ENCODE measurements at places on chromosomes 2 and 18. TPM values are rescaled to one million over a fixed set of nuclear protein-coding genes. Genes with fewer than 3 reads are reported as not detected.

Gene TDRD15
- total RNA-seq: not detected

Gene SP140
- total RNA-seq: 0.47 TPM

Gene CEBPZOS
- 60.4 TPM for total RNA-seq

Gene MEIS1
- total RNA-seq: 40.8 TPM

Gene EPHA4
- total RNA-seq: 16.3 TPM

Gene ACTG2
- 0.32 TPM for total RNA-seq

Gene METTL21A
- 21.9 TPM for total RNA-seq

Gene FSHR
- total RNA-seq: 0.20 TPM

DNA sequence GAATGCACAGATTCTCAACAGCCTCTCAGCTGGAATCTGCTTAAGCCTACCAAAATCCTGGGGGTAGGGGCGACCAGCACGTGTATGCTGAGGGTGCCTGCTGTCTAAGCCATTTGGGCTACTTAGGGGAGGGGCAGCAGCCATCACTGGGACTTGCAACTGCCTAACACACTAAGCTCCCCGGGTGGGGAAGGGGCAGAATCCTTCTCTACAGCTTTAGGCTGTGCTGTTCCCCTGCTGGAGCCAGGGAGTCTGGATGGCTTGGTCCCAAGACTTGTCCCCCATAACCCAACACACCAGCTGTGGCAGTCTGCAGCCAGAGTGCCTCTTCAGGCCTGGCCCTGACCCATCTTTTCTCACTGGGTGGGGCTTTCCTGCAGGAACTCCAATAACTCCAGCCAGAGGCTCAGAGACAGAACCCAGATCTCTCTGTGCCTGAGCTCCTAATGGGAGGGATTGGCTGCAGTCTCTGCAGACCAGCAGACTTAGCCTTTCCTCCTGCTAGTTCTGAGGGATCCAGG lies 305.4 kb upstream of the RND3 start:
- no peak for DNase-seq

DNA sequence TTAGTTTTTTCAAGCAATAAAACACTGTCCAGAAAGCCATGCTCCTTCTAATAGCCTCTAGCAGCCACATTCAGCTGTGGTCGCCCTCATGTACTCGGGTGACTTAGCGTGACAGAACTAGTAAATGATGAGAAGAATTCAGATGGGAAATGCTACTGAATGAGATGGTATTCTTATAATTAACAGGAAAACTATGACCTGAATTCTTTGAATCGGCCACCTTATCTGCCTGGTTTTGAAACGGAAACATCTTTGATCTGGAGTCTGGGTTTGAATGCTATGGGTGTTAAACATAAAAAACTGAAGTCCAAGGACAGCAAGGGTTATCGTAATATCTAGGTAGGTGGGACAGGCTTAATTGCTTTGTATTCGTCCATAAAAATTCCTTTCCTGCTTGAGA lies 138.8 kb upstream of the DNMT3A start:
- no peak for DNase-seq

DNA sequence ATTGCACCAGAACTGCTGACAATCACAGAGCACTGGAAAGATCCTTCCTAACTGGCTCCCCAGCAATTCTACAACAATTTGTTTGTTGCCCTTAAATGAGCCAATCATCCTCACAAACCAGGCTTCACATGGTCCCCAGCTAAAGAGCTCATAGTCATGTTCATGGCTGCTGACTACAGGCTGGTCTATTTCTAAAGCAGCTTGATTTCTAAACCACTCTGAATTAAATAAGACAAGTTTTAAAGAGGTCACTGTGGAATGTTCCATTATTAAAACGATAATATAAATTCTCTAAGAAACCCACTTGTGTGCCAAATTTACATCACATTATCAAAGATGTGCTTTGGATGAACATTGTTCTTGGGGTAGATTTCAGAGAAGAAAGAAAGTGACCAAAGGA lies 110.7 kb downstream of the COPS8 start:
- no peak for DNase-seq

DNA sequence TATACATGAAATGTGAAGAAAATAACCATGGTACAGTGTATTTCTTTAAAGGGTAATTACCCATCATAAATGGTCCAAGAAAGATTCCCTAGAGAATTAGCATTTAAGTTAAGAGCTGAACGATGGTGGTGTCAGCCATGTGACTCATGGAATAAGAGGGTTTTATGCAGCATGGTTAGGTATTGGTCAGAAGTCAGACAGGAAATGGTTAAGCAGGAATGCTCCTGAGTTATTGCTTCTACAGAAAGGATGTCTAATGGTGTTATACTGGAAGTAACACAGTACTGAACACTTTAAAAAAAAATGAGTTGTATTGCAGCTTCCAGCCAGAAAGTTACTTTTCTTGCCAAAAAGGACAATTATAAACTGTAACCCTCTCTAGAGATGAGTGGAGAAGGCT lies 72.7 kb upstream of the UBE2E3 start:
- DNase-seq: no peak

DNA sequence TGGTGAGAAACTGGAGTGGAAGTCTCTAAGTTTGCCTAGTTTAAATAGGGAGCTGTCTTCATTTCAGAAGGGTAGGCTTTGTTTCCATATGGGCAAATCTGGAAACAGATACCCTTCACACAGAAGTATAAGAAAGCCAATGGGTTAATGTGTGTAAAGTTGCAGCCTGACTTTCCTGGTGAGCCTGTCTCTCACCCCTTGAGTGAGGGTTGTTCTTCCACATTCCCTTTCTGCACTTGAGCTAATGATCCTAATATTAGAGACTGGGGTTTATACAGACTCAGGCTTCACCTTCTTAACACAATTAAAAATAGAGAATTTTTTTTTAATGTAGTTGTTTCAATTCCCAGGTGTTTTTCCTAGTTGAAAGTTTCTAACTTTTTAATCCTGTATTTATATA lies 108.6 kb upstream of the EML6 start:
- DNase-seq: no peak

DNA sequence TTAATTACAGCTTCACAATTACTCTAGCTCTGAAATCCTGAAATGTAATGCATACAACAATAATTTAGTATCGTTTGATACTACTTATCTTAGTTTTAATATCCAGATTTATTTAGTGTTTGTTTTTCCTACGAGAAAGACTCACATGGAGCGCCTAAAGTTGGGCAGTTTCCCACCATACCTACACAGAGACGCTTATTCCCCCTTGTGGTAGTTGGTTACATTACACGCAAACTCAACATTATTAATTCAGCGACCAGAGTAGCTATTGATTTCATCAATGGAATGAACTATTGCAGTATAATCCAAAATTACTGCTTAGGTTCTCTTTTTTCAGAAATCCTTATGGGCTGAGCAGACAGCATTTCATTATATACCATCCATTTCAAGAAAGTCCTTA lies 164.0 kb upstream of the REG3G start:
- no peak for DNase-seq

GRCh38 chr2:85053802-85054201 lies 79.4 kb upstream of the TCF7L1 start:
- DNase-seq: no peak

- peak; percentile 87 for DNase-seq
Measured at GRCh38 chr2:238847841-238848690, at the start of gene TWIST2. TSS of gene TWIST2 (plus strand) at chr2:238848085. CDS start at chr2:238848216, 131 bp downstream.

DNA sequence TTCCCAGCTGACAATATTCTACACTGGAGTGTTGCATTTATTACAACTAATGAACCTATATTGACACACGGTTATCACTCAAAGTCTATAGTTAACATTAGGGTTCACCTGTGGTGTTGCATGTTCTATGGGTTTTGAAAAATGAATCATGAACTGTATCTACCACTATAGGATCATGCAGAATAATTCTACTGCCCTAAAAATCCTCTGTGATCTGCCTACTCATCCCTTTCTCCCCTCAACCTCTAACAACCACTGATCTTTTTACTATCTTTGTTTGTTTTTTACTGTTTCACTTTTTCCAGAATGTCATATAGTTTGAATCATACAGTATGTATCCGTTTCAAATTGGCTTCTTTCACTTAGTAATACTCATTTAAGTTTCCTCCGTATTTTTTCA lies 47.6 kb upstream of the TCF7L1 start:
- DNase-seq: no peak

- DNase-seq: no peak
Measured at GRCh38 chr18:58344861-58345463, 283.9 kb downstream of the ALPK2 start.

GRCh38 chr2:28252311-28252710 lies 140.3 kb upstream of the FOSL2 start:
- no peak for DNase-seq

DNA sequence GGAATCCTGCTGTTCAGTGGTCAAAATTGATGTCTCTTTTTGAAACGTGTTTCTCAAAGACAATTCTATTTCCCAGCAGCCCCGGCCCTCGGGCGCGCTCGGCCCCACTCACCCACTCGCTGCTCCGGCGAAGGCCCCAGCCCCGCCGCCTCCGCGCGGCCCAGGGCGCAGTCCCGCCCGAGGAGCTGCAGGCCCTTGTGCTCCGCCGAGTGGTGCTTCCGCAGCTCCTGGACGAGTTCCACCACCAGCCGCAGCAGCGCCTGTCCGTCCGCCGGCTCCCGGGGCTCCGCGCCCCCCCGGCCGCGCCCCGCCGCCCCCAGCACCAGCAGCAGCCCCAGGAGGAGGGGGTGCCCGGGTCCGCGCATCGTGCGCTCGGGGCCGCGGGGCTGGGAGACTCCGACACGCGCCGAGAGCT lies 413 bp downstream of the ALKAL2 start:
- peak; percentile 50 for DNase-seq

DNA sequence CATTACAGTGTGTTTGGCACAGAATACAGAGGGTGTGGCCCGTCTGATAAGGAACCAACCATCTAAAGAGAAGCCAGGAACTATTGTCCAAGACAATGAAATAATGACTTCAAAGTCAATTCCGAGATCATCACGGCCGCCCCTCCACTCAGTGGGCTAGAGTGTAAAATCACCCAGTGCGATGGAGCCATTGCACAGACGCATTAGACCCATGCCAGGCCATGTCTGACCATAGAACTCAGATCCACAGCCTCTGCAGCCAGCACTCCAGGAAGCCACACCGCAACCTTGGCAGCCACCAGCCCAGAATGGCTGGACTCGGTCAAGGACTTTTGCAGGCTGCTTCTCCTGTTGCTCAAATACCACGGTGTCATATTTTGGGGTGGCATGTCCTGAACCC lies 835.7 kb downstream of the DCDC2C start:
- DNase-seq: no peak

DNA sequence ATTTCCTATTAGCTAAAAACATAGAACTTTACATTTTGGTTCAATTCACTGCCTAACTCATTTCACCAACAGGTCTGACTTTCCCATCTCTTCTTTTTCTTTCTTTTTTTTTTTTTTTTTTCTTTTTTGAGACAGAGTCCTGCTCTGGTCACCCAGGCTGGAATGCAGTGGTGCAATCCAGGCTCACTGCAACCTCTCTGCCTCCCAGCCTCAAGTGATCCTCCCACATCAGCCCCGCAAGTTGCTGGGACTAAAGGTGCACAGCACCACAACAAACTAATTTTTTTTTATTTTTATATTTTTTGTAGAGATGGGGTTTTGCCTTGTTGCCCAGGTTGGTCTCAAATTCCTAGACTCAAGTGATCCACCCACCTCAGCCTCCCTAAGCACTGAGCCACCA lies 57.8 kb upstream of the HNRNPA3 start:
- no peak for DNase-seq

- no peak for DNase-seq
Measured at GRCh38 chr2:201490291-201490690, 38.8 kb downstream of the STRADB start.

DNA sequence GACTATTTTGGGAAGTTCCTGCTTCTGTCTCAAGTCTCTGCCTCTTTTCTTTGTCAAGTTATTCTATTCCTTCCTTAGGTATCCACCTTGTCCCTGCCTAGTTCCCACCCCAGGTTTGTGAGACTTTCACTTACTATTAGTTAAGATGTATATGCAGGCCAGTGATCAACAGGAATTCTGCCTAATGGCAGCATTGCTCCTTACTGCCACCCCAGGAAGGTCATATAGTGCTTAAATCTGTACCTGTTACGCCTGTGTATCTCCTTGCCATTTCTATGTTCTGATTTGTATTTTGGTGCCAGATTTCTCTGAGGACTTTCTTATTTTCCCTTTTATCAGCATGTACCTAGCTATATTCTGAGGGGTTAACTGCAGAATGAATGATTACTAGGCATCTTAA lies 746.0 kb upstream of the TMEFF2 start:
- DNase-seq: no peak

GRCh38 chr2:233063269-233063975 lies 3.3 kb downstream of the INPP5D start:
- no peak for DNase-seq

GRCh38 chr2:36616947-36617346 lies 19.0 kb upstream of the FEZ2 start:
- no peak for DNase-seq

- no peak for DNase-seq
Measured at GRCh38 chr18:33803636-33804035, 225.6 kb downstream of the ASXL3 start.

GRCh38 chr18:62799977-62800376 lies 84.6 kb downstream of the PHLPP1 start:
- no peak for DNase-seq

Measured in left ventricle myocardium superior (tissue), 1 donor.